GM12878 (cell line): ENCODE measurements at places on chromosomes 3 and 15. TPM values are rescaled to one million over a fixed set of nuclear protein-coding genes. Genes with fewer than 3 reads are reported as not detected.

Gene ROPN1B
- total RNA-seq, result not detected in 2 replicates

Gene EXOSC7
- total RNA-seq, result 55.5 and 62.2 TPM in 2 replicates

Gene CFAP161
- not detected in 2 replicates for total RNA-seq

Gene TP63
- total RNA-seq, result 8.3 and 9.8 TPM in 2 replicates

Gene GPR62
- not detected in 2 replicates for total RNA-seq

Gene EPHA6
- total RNA-seq, result not detected in 2 replicates

Gene CAND2
- 1.6 and 1.9 TPM in 2 replicates for total RNA-seq

Gene TMEM158
- not detected in 2 replicates for total RNA-seq

Gene DUOXA2
- not detected in 2 replicates for total RNA-seq

Gene MAP6D1
- 1.5 and 2.1 TPM in 2 replicates for total RNA-seq

Gene LCTL
- not detected in 2 replicates for total RNA-seq

Gene GOLGA6L7
- total RNA-seq, result not detected in 2 replicates

Gene CD80
- 51.8 and 54.4 TPM in 2 replicates for total RNA-seq

Gene AGBL1
- not detected in 2 replicates for total RNA-seq

Gene FRG2C
- total RNA-seq, result not detected in 2 replicates

Gene ZNF502
- total RNA-seq, result 1.2 and 1.4 TPM in 2 replicates

Gene CCR9
- total RNA-seq, result 1.8 and 2.3 TPM in 2 replicates

Gene TEX264
- total RNA-seq, result 41.8 and 45.2 TPM in 2 replicates

Gene SETMAR
- total RNA-seq, result 17.0 and 20.1 TPM in 2 replicates

Gene LARP6
- total RNA-seq, result 3.4 and 3.5 TPM in 2 replicates

Gene CADPS
- total RNA-seq, result not detected in 2 replicates

Gene ATP6V1A
- 61.4 and 64.5 TPM in 2 replicates for total RNA-seq

Gene TPRG1
- 2.4 and 3.7 TPM in 2 replicates for total RNA-seq

Gene POLQ
- total RNA-seq, result 14.5 and 14.7 TPM in 2 replicates

Gene RARRES1
- total RNA-seq, result 0.16 TPM in 1 of 2 replicates, not detected in the other

Gene GOLGA6A
- not detected in 2 replicates for total RNA-seq
